Renal cortical epithelial cell (primary cell): ENCODE measurements at places on chromosomes 11 and 22. TPM values are rescaled to one million over a fixed set of nuclear protein-coding genes. Genes with fewer than 3 reads are reported as not detected.

The USP2 gene
- 3.6 and 9.7 TPM in 2 replicates for total RNA-seq

The GGTLC3 gene
- total RNA-seq, result not detected in 2 replicates

The NTM gene
- total RNA-seq, result 0.85 and 6.4 TPM in 2 replicates

The OR51B4 gene
- not detected in 2 replicates for total RNA-seq

The OR5T3 gene
- not detected in 2 replicates for total RNA-seq

The OR52K2 gene
- not detected in 2 replicates for total RNA-seq

The CLCF1 gene
- 13.9 and 22.7 TPM in 2 replicates for total RNA-seq

The PANX3 gene
- not detected in 2 replicates for total RNA-seq

DNA sequence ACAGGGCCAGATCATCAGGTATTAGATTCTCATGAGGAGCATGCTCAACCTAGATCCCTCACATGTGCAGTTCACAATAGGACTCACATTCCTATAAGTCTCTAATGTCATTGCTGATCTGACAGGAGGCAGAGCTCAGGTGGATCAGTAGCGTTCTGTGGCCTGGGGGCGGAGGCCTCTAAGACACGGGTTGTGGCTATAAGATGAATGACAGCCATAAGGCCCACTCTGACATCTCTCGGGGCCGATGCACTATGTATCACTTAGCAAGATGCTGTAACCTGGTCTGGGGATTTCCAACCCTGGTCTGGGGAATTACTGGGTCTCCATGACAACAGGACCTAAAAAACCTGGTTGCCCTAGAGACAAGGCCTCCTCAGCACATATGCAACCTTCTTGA lies 932.7 kb downstream of the TBC1D22A start:
- DNase-seq, result no peak

DNA sequence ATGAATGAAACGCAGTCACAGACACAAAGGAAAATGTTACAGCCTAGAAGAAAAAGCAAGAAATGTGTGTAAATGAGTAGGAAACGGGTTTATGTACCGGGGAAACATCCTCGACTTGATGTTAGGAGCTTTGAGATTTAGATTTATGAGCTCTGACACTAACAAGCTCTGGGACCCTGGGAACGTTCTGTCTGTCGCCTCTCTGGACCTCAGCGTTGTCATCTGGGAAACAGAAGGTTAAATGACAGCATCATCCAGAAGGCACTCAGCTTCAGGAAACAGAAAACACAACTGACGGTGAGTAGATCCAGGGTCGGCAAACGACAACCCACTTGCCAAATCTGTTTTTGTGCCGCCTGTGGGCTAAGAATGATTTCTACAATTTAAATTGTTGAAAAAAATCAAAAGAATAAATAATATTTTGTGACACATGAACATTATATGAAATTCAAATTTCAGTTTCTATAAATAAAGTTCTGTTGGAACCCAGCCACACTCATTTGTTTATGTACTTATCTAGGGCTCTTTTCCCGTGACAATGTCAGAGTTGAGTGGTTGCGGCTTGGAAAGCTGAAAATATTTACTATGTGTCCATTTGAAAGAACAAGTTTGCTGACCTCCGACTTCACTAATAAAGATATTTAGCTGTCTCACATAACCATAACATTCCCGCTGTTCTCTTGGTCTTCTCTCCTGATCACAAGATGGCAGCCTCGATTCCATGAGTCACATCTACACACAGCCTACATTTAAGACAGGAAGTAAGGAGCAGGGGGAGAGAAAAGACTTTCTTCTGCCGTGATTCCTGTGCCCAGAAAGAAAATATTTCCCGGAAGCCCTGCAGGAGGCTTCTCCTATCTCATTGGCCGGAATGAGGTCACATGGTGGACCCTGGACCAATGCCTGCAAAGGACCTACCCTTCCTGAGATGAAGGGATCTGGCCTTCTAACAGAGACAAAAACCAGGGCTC lies 47.1 kb upstream of the SYT13 start:
- DNase-seq, result peak; percentile 1

GRCh38 chr11:21892736-21893564 lies 299.9 kb upstream of the ANO5 start:
- DNase-seq, result no peak

GRCh38 chr11:134429106-134429505 lies 17.1 kb upstream of the B3GAT1 start:
- no peak for DNase-seq

- no peak for DNase-seq
These were observed 41.6 kb upstream of the NTM start for GRCh38 chr11:131328843-131329242.
